Lower lobe of right lung (tissue), 2 donors: ENCODE measurements at places on chromosomes 12 and 14.

DNA sequence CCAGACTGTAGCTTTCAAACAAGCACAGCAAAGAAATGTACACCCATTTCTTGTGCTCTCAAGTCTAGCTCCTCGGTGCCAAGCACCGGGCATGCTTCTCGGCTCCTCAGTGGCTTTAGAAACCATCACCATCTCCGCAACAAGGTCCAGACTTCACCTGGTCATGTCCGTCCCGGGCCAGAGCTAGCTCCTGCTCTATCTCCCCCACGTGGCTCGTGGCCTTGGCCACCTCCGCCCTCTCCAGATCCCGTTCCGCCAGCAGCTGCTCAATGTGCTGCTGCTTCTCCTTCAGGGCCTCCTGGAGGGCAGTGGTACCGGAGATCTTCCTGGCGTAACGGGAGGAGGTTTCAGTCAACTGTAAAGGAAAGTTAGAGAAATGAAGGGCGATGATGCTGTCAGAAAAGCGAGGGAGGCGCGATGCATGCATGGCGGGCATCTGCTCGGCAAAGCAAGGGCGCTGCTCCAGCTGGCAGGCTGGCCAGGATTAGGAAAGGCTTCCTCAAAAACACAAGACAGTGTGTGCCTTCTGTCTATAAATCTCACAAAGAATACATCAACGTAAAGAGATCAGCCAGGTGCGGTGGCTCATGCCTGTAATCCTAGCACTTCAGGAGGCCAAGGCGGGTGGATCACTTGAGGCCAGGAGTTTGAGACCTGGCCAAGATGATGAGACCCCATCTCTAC is 67.4 kb downstream of the CLIP1 start:
- H3K36me3 ChIP-seq, result peaks cover 74% of the 10 kb centered on the region
- no peak for DNase-seq
- no peaks in the 10 kb centered on the region for H3K27me3 ChIP-seq
- no peak overlapping the region for H3K27ac ChIP-seq

GRCh38 chr14:44070046-44070445 is 437.0 kb downstream of the FSCB start:
- H3K27ac ChIP-seq, result no peak overlapping the region
- H3K4me1 ChIP-seq, result no peaks in the 10 kb centered on the region
- no peaks in the 10 kb centered on the region for H3K36me3 ChIP-seq
- no peaks in the 10 kb centered on the region for H3K27me3 ChIP-seq
- no peak for DNase-seq

- no peak overlapping the region for H3K4me3 ChIP-seq
- H3K27me3 ChIP-seq, result no peaks in the 10 kb centered on the region
- H3K27ac ChIP-seq, result no peak overlapping the region
- H3K36me3 ChIP-seq, result no peaks in the 10 kb centered on the region
- no peaks in the 10 kb centered on the region for H3K4me1 ChIP-seq
Observed at GRCh38 chr12:92703786-92704185, 997 bp downstream of the PLEKHG7 start.

DNA sequence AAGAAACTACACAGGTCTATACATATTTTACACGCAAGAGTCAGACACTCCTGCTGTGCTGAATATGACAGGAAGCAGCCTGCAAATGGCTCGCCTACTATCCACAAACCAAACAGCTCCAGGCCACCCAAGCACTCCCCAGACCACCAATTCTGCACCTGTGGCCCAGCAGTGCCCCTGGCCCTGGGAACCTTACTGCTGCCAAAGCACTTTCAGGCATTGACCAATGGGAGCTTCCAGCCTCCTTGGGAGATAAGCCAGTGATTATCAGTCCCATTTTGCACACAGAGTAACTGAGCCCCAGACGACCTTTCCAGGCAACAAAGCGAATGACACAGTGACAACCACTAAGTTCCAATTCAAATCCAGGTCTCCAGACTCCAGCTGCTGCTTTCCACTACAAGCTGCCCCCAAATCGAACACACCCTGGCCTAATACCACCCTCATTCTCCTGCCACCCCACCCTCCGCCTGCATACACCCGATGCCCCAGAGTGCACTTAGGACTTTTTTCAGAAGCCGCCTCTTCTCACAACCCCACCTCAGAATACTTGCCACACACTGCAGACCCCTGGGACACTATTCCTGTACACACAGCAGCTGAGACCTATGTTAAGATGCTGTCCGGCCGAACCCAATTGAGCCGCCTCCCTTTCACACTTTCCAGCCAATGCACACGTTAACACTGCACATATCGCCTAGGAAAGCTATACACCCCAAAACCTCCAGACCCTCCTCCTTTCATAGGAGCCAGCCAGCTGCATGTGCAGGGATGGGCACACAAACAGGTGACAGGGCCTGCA is 126.1 kb upstream of the PRMT8 start:
- peaks cover 4% of the 10 kb centered on the region for H3K4me1 ChIP-seq
- no peak overlapping the region for H3K4me3 ChIP-seq
- peaks cover 52% of the 10 kb centered on the region for H3K27me3 ChIP-seq
- DNase-seq, result no peak
- no peak overlapping the region for H3K27ac ChIP-seq
- no peaks in the 10 kb centered on the region for H3K36me3 ChIP-seq

- H3K27me3 ChIP-seq, result no peaks in the 10 kb centered on the region
- H3K27ac ChIP-seq, result no peak overlapping the region
- H3K4me1 ChIP-seq, result no peaks in the 10 kb centered on the region
Observed at GRCh38 chr12:96578526-96579125, 89.2 kb downstream of the CFAP54 start.
